CD4-positive, alpha-beta T cell treated with Interleukin-2 at 100 ng/mL for 4 hours (primary cell): ENCODE measurements at places on chromosomes 3 and 15.

DNA sequence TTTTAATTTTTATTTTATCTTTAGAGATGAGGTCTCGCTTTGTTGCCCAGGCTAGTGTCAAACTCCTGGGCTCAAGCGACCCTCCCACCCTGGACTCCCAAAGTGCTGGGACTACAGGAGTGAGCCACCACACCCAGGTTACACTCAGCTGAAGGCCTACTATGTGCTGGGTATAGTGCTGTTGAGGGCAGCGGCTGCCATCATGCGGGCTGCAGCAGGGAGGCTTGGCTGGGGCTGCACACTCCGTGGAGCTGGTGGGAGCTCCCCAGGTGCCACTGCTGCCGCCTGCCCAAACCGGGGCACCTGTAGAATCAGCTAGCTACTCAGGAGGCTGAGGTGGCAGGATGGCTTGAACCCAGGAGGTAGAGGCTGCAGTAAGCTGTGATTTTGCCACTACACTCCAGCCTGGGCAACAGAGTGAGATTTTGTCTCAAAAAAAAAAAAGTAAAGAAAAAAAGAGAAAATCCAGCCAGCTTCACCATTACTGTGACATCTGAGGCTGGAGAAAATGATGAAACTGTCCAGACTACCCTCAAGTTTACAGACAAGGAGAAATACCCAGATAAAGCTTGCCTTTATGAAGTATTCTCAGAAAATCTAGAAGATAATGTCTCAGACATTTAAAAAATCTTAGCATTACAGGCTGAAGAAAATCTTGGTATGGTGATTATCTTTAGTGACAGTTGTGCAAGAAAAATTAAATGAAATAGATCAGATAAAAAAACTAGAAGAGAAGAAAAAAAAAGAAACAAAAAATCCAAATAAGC, 42.1 kb downstream of the CRABP1 start:
- no peak for DNase-seq

DNA sequence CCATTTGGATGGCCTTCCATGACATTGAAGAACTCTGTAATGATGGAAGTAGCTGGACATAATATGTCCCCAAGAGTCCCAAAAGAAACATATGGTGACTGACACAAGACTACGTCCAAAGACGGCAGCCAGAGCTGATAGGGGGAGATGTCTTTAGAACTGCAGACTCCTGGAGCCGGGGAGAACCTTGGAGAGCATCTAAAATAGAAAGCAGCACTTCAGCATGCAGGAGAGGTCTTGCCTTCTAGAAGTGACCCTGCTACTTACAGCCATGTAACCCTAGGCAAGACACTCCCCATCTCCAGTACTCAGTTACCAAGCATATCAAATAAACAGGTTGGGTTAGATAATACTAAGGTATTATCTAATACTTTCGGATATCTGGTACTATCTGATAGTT, 143.8 kb upstream of the BCL6 start:
- DNase-seq, result no peak

- DNase-seq, result peak; percentile 2
Measured at GRCh38 chr3:193842029-193842798, 249.2 kb downstream of the OPA1 start.

DNA sequence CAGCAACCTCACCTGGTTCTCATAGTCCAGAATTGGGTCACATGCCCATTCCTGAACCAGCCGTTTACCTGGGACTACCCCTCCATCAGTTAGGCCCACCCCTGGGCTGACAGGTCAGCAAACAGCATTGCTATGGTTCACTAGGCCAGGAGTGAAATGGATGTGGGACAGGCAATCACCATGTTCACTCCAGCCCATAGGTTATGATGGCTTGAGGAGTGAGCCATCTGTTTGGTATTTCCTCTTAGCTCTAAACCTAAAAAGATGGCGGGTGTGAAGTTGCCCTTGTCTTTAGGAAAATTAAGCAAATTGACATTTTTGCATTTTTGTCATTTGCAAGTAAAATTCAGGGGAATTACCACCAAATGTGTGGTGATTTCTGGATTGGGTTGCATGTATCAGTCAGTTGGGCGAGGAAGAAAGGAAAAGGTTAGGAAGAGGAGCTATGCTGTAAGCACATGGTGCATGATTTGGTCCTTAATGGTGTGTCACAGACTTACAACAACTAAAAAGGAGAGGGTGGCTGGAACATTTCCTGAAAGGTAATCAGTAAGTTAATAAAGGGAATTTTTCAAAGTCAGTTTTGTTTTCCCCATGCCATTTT, 17.2 kb downstream of the NXPE3 start:
- no peak for DNase-seq
